ENCODE measurements at places on chromosomes 16 and 17. TPM values are rescaled to one million over a fixed set of nuclear protein-coding genes. Genes with fewer than 3 reads are reported as not detected.

Gene CD68
- total RNA-seq, result 24.5 TPM

Gene NTN1
- 0.69 TPM for total RNA-seq

Gene CCL1
- total RNA-seq, result not detected

Gene ODAD4
- total RNA-seq, result 0.46 TPM

Gene PRDM7
- not detected for total RNA-seq

Gene KRT39
- total RNA-seq, result not detected

Gene KCNJ2
- total RNA-seq, result 4.3 TPM

Gene NOS2
- not detected for total RNA-seq

Gene BAIAP3
- 0.89 TPM for total RNA-seq

Gene IKZF3
- total RNA-seq, result not detected

Gene NPW
- 4.8 TPM for total RNA-seq

Gene KCNH6
- total RNA-seq, result not detected

Gene PYY
- total RNA-seq, result not detected

Gene SLC5A2
- not detected for total RNA-seq

Gene PLCD3
- 99.6 TPM for total RNA-seq

Gene HLF
- total RNA-seq, result 0.17 TPM

Gene TELO2
- total RNA-seq, result 7.8 TPM

Gene CFDP1
- total RNA-seq, result 22.9 TPM

Gene COL1A1
- total RNA-seq, result 1.2 TPM

Gene FAM171A2
- total RNA-seq, result 2.8 TPM

Gene MEIOC
- total RNA-seq, result 0.82 TPM

Gene MMP25
- 0.25 TPM for total RNA-seq

Gene PHOSPHO1
- total RNA-seq, result not detected

Gene OR2C1
- not detected for total RNA-seq

Gene PRR14
- 13.0 TPM for total RNA-seq

All from NCI-H460 (cell line).